Ascending aorta (tissue), 2 donors: ENCODE measurements at places on chromosomes 5 and 9.

DNA sequence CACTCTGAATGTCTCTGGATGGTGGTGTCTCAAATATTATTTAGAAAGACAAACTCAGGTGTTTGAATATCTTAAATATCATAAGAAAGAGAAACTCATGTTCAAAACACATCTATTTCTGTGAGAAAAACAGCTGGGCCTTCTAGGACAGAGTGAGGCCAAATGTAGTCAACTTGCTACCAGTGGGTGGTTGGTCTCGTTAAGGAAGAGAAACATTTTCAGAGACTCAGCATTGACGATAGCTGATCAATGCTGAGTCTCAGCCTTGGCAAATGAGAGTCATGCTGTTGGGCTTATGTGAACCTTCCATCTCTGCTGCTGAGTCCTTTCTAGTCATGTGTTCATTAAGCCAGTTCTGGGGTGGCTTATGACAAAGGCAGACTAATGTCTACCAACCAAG, 418.0 kb downstream of the CETN3 start:
- DNase-seq = no peak

DNA sequence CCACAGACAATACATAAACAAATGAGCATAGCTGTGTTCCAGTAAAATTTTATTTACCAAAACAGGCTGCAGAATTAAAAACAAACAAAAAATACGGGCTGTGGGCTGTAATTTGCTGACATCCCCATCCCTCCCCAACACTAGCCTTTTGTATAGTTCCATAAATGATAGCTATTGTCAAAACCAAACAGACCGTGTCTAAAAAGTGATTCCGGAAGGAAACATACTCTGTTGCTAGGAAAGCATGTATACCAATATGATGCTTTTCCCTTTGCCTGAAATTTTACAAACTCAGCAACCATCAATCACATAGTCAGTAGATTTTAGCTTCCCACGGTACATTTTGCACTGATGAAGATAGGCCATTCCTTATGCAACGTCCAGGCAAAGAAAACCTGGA, 80.0 kb downstream of the TMEM215 start:
- DNase-seq = no peak

- DNase-seq = no peak
Measured at GRCh38 chr9:3922846-3923245, 377.0 kb downstream of the GLIS3 start.

DNA sequence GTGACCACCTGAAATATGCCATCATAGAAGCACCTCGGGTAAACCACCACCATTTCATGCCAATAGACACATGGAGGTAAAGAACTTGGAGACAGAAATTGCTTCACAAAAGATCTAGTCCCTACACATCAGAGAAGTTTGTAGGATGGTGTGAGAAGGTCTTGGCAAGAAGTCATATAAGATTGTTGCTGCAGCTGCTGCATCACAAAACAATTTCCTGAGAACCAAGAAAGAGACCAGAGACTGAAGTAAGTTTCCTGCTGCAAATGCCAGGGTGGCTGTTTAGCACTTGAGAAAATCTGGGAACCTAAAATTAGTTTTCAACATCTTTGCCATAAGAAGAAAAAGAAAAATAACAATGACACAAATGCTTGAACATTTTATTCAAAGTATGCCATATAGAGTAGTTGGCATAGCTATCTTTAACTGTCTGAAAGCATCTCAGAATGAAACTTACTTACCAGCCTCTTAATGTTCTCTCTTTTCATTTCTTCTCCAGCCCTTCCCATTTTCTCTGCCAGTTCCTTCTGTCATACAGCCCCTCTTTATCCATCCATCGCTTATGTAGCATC, 114.3 kb downstream of the KCTD16 start:
- no peak for DNase-seq
